Stimulated activated CD4-positive, alpha-beta T cell treated with anti-CD3 and anti-CD28 coated beads, Interleukin-4, amount 100 ng/mL, for 1 hour (primary cell): ENCODE measurements at places on chromosomes 6 and 20.

DNA sequence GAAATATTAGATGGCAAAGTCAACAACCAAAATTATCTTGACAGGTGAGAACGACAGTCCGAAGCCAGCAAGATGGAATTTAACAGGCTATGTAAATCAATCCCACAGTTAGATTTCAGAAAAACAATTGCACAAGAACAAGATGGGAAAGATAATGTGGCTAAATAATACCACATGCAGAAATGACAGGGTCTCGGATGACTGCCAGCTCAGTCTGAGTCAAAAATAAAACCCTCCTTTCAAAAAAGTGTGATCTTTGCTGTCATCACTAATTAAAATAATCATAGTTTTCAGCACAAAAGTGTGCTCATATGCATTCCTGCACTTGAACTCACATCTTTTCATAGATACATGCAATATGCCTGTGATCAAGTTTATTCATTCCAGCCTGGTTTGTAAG lies 25.9 kb downstream of the FOXQ1 start:
- DNase-seq, result no peak

DNA sequence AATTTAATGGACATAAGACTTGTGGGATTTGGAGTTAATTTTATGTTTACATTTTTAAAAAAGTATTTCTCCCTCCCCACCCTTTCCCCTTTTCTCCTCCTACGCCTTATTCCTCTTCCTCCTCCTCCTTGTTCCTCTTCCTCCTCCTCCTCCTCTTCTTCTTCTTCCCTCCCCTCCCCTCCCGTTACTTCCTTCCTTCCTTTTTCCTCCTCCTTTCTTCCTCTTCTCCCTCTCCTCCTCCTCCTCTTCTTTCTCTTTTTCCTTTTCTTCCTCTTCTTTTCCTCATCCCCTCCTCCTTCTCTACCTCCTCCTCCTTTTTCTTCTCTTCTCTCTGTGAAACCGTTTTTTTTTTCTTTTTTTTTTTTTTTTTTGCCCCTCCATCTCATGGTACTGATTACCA lies 139.6 kb downstream of the EYA4 start:
- no peak for DNase-seq

DNA sequence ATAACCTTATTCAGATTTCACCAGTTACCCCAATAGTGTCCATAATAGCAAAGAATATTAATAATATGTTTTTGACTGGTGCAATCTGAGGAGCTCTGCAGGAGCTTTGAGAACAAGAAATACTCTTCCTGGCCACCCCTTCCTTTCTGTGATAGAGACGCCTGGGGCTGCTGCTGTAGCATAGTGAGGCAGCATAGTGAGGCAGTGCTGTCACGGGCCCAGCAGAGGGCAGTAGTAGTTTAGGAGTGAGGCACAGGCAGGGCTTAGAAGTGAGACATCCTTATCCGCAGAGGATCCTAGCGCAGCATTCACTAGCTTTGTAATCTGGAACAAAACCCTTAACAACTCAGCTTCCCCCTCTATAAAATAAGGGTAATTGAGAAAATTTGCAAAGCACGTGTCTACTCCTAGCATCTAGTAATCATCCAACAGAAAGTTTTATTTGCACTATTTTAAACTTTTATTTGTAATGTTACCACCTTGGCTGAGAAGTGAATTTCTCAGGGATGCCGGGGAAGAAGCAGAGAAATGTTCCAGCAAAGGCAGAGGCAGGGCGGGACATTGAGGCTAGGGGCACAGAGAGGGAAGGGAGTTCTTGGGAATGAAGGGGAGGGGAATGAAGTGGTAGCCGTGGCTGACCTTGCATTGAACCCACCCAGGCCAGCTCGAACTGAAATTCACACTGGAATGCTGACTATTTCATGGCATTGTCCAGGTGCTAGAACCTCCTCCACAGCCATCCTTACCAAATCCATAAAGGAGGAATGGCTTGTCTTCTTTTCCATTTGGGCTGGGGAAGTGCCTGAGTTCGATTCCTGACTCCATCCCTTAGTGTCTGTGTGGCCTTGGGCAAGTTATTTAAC lies 78.8 kb downstream of the CDS2 start:
- DNase-seq, result peak; percentile 66

DNA sequence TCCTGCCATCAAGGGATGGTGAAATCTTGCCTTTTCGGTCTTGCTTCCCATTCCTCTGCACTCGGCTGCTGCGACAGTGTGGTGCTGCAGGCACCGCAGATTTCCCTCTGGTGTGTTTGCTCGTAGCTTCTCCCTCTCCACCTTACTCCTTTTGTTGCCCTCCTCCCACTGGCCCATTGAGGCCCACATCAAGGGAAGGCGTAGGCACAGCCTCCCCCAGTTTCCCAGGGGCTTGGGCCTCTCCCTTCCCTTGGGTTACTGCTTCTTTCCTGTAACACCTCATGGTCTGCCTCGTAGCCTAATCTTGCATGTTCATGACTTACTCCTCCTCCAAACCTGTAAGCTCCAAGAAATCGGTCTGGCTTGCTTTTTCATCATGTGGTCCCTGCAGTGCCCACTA lies 9.9 kb downstream of the E2F3 start:
- no peak for DNase-seq

GRCh38 chr6:156905801-156906200 lies 128.6 kb downstream of the ARID1B start:
- no peak for DNase-seq

- DNase-seq, result no peak
Observed at GRCh38 chr20:37901654-37902503, 1.0 kb upstream of the VSTM2L start.

GRCh38 chr6:105170059-105170458 lies 9.8 kb downstream of the POPDC3 start:
- DNase-seq, result no peak

DNA sequence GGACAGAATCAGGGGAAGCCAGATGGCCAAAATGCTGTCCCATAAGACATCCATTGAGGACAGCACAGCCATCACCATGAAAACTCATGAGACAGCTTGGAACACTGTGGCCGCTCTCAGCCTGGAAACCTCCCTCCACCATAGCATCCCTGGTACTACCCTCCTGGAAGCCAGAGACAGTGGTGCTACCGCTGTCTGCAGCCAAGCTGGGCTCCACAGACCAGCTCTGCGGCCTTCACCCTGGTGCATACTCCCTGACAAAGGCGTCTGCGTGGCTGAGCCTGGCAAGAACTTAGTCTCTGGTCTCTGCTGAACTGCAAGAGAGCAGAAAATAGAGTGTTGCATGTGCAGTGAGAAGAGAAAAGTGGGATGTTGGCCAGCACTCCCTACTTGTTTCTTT lies 558.0 kb downstream of the C6orf118 start:
- DNase-seq, result no peak

GRCh38 chr6:13488015-13488895 lies 855 bp upstream of the GFOD1 start:
- DNase-seq, result peak; percentile 25

DNA sequence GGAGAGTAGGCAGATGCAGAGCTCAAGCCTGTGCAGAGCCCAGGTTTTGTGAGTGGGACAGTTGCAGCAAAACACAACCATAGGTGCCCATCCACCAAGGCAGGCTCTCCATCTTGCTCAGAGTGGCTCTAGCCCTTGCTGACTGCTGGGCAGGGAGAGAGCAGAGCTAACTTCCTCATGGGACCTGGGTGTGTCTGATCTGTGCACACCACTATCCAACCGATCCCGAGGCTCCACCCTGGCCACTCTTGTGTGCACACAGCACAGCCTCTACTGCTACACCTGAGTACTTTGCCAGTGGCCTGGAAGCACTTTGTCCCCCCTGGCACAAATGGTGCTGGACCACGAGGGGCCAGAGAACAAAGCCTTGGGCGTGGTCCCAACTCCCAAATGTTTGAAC lies 7.9 kb upstream of the DEFB125 start:
- DNase-seq, result no peak

DNA sequence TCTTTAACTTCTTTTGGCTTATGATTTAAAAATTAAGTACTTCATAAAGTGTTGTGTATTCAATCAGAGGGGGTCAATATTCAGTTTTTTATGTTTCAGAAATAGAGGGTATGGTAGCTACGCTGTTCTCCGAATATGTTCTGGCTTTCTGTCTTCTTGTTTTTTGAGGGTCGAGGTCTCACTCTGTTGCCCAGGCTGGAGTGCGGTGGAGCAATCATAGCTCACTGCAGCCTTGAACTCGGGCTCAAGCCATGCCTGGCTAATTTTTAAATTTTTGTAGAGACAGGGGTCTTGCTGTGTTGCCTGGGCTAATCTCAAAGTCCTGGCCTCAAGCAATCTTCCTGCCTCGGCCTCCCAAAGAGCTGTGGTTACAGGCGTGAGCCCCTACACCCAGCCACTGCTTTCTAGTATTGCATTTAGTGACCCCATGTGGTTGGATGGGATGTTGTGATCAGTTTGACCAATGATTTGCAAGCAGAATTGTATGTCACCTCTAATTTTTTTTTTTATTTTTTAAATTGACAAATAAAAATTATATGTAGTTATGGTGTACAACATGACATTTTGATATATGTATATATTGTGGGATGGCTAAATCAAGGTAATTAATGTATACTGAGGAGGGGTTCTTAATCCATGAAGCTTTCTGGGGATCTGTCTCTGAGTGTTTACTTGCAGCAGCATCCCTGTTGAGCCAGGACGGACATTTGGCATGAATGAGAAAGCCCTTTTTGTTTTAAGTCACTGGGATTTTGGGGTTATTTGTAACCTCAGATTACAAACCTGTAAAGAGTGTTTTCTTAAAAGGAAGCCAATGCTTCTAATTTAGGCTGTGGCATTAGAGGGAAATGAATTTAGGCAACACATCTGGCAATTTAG lies 38.5 kb upstream of the DEK start:
- no peak for DNase-seq

GRCh38 chr6:108501559-108501958 lies 59.2 kb upstream of the FOXO3 start:
- DNase-seq, result no peak

- no peak for DNase-seq
Observed at GRCh38 chr6:100731411-100731810, 149.7 kb downstream of the ASCC3 start.

- no peak for DNase-seq
Observed at GRCh38 chr6:1630771-1631217, 21.1 kb downstream of the FOXC1 start.

DNA sequence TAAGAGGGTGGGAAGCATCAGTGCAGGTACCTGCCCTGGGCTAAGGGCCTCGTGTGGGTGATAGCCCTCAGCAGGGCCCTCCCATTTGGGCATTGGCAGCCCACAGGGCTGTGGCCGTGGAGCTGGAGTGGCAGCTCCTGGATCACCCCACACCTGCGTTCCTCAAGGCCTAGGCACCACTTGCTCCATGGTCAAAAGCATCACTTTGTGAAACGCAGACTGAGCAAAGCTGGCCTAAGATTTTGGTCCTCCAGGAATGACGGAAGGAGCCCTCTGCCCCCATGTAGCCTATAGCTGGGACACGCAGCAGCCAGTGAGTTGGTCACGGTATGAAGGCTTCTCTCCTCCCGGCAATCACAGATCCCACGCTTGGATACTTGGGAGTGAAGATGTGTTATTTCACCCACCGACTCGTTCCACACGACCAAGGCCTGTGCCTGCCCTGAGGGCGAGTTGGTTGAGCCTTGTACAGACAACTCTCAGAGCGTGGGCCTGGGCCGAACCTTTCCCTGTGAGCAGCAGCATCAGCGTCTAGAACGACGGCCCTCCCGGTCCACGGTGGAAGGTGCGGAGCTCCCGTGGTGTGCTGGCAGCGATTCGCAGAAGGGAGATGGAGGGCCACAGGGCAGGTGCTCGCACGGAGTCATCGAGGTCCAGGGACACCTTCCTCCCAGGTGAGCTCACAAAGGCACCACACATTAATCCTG lies 39.7 kb downstream of the THBS2 start:
- DNase-seq, result no peak

DNA sequence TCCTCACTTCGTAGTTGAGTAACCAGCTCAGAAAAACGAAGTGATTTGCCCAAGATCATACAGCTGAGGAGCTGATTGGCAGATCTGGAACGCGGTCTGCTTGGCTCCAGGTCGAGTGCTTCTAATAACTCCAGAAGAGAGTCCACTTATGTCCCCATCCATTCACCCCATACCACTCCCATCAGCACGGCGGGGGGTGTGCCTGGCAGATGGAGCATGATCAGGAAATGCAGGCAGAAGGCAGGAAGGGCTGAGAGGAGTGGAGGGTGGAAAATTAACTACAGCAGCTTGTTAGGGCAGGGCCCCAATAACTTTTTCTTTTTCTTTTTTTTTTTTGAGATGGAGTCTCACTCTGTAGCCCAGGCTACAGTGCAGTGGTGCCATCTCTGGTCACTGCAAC lies 15.0 kb downstream of the FITM2 start:
- no peak for DNase-seq

GRCh38 chr6:100704961-100705360 lies 176.2 kb downstream of the ASCC3 start:
- no peak for DNase-seq

DNA sequence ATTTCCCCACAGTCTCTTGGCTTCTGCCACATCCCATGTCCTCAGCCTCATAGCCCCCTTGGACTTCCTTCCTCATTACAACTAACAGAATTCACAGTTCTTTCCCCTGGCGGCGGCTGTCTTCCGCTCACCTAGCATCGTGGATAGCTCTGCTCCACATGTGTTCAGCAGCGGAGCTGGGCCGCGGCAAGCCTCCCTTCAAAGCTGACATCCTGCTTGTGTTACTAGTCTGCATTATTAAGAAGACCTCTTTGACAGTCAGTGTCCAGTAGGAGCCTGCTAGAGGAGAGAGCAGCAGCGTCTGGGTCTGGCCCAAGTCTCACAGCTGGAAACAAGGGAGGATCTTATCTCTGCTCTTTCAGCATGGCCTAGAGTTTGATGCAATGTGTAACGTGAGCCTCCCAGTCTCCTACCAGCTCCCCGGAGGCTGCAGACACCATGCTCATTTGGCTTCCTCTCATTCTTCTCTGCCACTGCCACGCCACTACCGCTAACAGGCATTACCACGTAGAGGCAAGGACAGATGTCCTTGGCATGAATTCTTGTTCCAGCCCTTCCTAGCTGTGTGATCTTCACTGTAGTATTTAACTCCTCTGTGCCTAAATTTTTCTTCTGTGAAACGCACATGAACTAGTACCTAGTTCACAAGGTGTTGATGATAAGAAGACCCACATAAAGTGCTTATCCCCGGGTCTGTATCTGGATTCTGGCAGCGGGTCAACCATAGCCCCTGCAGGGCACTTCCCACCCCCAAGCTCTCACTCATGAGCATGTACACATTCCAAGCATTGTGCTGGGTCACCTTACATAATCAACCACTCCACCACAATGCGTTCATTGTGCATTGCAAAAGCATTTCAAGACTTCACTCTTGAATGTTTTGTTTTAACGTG lies 107.1 kb upstream of the BACH2 start:
- no peak for DNase-seq

DNA sequence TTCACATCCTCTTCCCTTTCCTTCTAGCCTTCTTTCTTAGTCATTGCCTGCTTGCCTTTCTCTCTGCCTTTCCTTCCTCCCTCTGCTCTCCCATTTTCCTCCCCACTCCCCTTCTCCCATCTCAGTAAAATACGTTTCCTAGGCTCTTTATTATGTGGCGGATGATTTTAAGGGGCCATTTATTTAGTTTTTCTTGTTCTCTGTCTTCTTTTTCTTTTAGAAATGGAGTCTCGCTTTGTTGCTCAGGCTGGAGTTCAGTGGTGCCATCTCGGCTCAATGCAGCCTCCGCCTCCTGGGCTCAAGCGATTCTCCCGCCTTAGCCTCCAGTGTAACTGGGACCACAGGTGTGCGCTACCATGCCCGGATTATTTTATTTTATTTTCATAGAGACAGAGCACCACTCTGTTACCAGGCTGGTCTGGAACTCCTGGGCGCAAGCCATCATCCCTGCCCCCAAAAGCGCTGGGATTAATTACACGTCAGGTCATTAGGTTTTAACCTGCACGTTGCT lies 1.5 kb downstream of the MTHFD1L start:
- no peak for DNase-seq
